AG08395 (cell line): ENCODE measurements at places on chromosomes 3 and 15.
A peak's percentile ranks its signal among the peaks of the same experiment; 100 is the strongest.

- DNase-seq: no peak
These were observed 5.6 kb downstream of the PLXNA1 start for GRCh38 chr3:126988451-126989021.

DNA sequence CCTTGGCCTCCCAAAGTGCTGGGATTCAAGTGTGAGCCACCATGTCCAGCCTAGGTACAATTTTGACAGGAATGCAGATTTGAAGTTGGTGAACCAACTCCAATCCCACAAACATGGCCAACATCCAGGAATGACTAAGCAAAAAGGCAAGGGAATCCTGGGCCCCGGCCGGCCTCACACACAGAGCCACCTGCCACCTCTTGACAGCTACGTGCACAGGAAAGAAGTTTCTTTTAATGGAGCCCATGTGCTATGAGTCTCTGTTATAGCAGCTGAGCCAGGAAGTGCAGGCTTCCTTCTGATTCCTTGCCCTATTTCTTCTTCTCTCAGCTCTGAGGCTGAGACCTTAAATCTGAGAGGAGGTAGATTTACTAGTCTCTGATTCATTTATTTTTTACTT is 8.8 kb downstream of the TMEM40 start:
- DNase-seq: peak; percentile 73

- no peak for DNase-seq
These were observed 51.9 kb downstream of the WWTR1 start for GRCh38 chr3:149605902-149606301.

DNA sequence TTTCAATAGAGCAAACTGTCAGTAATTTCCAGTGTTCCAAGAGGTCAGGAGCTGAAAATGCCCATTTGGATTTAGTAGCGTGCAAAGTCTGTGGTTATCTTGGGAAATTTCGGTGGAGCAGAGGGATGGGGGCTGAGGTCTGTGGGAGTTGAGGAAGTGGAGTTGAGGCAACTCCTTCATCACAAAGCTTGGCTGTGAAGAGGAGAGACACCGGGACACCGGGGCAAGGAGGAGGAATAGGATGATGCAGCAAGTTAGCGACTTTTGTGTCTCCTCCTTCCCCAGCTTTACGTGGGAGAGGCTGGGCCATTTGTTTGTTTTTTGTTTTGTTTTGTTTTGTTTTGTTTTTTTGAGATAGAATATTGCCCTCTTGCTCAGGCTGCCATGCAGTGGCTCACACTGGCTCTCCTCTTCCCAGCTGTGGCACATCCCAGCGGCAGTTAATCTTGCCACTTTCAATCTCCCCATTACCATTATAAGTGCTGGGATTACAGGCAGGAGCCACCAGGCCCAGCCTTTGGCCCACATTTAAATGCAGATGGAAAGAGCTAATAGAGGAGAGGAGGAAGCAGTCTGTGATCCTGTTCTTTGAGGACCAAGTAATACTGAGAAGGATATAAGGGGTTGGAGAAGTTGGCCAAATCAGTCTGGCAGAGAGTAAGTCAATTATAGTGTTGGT is 47.1 kb downstream of the CRTC3 start:
- no peak for DNase-seq

DNA sequence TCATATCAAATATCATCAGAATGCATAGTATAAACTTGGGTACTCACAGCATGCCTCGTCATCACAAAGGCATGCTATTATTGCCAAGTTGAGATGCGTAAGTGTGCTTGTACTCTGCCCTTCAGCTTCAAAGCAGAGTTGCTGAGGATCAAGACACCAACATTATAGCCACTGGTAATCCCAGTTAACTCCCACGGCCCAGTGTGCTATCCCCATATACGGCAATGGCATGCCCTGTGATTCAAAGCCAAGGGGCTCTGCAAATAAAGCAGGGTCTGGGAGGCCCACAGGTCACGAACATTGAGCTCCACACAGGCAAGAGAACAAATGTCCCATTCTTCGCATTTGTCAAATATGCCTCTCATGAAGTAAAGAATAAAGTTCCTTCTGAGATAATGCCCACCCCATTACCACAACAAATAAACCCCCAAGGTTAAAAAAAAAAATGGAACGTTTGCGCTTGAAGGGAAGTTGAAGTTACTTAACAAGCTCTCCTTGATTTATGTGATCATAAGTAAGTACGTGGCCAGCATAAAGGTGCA is 298.1 kb upstream of the NECTIN3 start:
- DNase-seq: no peak
